ENCODE measurements at places on chromosomes 2 and 18.

DNA sequence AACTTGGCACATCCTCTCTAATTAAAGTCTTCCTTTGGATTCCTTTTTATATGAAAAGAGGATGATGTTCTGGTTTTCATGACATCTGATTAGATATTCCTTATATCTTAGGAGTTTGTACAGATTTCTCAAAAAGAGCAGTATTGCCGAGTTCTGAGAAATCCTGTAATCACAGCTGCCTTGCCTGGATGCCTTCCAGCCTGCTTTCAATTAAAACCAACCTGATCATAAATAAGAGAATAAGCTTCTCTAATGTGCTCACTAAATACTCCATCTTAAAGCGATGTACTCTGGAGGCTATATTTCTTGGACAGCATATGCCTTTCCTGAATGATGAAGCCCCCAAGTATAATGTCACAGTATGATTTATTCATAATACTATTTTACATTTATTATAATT lies 1203.8 kb upstream of the PIK3C3 start:
- DNase-seq = no peak

- DNase-seq = no peak
Measured at GRCh38 chr2:102453501-102453900, 19.5 kb upstream of the SLC9A4 start.

- DNase-seq = no peak
Measured at GRCh38 chr2:11073776-11074175, 81.5 kb upstream of the SLC66A3 start.

GRCh38 chr18:23986600-23987359 lies 27.8 kb upstream of the TTC39C start:
- no peak for DNase-seq

- no peak for DNase-seq
Measured at GRCh38 chr18:45157576-45157975, 457.7 kb upstream of the SLC14A2 start.

GRCh38 chr2:237426517-237426916 lies 12.6 kb upstream of the COL6A3 start:
- DNase-seq = no peak

GRCh38 chr18:74328206-74328605 lies 12.6 kb downstream of the C18orf63 start:
- DNase-seq = no peak

GRCh38 chr18:52130624-52131301 lies 209.2 kb upstream of the DCC start:
- DNase-seq = no peak

DNA sequence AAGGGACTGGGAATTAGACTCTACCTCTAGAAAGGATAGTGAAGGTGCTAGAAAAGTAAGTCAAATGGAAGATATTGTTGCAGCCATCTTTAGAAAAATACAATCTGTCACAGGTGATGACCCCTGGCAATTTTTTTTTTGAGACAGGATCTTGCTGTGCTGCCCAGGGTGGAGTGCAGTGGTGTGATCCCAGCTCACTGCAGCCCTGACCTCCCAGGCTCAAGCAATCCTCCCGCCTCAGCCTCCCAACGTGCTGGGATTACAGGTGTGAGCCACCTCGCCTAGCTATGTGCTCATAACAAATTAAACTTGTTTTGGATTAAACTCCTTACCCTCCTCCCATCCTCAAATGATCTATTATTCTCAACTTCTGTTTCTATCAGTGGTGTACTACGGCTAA lies 3.8 kb upstream of the GIGYF2 start:
- no peak for DNase-seq

DNA sequence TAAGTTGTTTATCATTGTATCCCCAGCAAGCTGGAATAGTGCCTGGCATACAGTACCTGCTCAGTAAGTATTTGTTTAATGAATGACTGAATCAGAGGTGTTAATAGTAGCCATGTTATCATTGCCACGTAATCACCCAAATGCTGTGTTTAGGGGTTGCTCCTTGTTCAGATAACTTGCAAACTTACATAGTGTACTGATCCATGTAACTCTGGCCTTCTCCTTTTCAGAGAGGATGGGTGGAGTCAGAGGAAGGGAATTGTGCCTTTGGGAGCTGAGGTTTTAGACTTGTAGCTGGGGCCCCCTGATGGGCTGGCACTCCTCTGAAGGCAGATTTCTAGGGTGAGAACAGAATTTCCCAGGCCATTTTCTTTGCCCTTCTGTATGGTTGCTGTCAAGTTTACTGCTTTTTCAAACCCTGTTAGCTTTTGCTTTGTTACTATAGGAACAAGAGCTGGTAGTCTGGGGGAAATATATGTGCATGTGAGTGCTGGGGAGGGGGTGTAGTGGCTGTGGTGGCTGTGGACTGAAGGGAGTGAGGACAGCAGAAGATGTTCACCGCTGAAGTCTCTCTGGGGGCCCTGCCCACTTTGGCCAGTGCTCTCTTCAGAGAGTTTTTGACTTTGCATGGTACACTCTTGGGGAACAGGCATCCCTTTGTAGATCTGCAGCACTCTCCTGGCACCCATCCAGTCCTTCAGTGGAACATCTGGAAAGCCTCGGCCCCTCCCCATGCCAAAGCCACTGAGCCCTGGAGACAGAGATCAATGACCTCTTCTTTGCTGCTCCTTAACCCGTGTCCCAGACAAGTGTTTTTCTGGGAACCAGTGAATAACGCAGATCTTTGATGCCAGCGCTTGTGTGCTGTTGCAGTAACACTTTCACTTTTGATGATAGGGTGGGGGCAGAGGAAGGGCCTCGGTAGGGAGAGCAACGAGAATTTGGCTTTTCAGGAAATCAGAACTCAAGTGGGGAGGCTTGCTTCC lies 209.0 kb downstream of the PRKCE start:
- DNase-seq = peak; percentile 50

DNA sequence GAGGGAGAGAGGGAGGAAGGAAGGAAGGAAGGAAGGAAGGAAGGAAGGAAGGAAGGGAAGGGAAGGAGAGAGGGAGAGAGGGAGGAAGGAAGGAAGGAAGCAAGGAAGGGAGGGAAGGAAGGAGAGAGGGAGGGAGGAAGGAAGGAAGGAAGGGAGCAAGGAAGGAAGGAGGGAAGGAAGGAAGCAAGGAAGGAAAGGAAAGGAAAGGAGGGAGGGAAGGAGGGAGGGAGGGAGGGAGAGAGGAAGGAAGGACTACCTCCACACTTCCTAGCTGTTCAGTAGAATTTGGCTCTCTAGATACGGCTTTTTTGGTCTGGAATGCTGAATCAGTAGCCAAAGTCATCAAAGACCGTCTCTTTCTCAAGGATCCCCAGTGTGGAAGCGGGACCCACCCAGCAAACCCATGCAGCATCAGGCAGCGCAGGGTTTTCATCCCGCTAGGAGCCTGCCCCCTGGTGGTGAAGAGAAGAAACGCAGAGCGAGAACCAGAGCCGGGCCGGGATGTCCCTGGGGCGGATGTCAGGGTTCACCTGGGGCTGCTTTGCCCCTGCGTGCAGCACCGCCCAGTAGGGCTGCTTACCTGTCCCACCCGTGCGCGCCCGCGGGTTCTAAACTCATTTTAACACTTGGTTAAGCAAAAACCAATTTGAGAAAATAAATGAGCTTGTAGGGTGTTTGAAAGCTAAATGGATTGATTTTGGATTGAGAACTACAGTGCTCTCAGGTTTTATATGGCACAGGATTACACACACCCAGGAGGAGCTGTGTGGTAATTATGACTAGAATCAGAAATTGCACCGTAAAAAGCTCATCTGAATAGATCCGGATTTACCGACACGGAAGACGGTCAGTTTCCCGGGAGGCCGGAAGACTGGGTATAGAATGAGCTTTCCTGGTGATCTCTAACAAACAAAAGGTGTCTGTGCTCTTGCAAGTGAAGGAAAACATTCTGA lies 48.1 kb upstream of the ARL4C start:
- DNase-seq = peak; percentile 10

GRCh38 chr2:186518945-186519344 lies 32.9 kb downstream of the ZC3H15 start:
- DNase-seq = no peak

DNA sequence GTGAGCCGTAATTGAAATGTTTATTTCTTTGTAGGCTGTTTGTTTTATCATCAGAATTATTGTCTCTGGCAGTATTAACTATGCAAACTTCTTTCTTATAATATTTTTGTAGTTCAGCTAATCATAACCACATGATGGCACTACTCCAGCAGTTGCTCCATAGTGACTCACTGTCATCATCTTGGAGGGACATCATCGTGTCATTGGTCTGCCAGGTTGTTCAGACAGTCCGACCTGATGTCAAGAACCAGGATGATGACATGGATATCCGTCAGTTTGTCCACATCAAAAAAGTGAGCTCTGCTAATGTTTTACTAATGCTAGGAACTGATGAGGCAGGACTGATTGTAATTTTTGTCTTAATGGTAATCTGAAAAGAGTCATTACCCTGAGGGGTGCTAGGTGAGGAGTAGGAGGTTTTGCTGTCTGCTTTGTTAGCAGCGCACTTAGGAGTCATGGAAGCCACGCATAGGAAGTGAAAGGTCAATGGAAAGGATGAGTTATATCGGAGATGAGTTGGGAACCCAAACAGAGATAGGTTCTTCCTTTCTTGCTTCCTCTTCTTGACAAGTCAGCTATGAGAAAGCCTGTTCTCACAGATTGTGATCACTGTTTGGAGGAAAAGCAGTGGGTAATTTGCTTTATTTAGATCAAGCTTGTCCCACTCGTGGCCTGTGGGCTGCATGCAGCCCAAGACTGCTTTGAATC lies 49.2 kb downstream of the PIKFYVE start:
- DNase-seq = no peak

- DNase-seq = no peak
Measured at GRCh38 chr18:44048846-44049245, 631.8 kb upstream of the SETBP1 start.

DNA sequence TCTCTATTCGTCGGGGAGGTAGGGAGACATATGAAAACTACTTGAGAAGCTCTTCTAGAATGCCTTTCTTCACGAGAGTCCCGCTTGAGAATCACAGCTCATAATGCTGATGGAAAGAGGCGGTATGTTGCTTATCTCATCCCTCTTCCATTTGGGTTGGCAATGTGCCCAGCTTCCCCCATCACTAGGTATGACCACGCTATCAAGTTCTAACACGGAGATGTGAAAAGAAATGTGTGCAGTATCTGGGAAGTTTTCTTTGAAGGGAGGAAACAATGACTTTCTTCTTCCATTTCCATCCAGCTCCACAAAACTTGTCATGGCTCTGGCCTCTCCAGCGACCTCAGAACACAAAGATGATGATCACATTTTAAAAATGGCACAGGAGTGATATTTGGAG lies 742.4 kb downstream of the DCDC2C start:
- DNase-seq = no peak

DNA sequence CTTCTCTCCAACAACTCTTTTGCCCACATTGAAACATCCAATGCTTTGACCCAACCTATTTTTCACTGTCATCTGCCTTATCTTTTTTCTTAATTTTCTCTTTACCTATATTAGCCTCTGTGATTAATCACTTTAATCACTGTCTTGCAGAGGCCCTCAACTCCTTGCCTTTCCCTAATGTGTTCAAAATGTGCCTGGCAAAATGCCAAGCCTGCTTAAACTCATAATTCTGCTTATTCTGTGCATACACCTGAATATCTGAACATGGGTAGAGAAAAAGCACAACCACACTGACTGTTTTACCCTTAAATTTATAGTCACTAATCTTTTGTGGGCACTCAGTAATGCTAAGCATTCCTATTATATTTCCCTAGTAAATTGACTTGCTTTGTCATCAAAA lies 63.0 kb upstream of the GALNT13 start:
- DNase-seq = no peak

DNA sequence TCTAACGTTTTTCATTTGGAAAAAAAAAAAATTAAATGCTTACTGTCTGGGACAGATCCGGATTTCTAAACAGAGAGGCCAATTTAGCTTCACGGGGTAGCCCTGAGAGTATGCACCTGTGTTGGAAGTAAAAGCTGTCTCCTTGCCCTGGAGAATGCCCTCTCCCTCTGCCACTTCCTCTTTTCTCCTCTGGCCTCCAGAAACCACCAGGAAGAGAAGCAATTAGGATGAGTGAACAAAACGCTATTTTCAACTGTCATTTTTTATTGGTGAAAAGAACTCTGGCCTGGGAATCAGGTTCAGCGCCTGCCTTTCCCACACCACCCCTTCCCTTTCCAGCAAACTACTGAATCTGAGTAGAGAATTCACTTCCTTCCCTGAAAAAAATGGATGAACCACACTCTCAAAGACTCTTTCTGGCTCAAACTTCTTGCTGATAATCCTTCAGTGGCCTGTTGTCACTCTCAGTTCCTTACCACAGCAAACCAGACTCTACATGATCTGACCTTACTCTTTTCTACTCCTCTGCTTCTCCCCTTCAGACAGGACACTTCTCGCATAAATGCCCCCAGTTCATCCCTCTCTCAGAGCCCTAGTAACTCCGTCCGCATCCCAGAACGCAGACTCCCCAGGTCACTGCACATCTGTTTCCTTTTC lies 29.8 kb downstream of the KLF7 start:
- no peak for DNase-seq

- no peak for DNase-seq
Measured at GRCh38 chr2:222424276-222424728, at the start of gene SGPP2. Gene SGPP2, plus strand, starts transcription at chr2:222424543. Its CDS starts 60 bp downstream, at chr2:222424603.

GRCh38 chr2:219567791-219568361 lies 3.5 kb downstream of the OBSL1 start:
- DNase-seq = no peak

GRCh38 chr18:2173486-2173885 lies 397.8 kb downstream of the METTL4 start:
- no peak for DNase-seq

- no peak for DNase-seq
Measured at GRCh38 chr2:56985609-56986008, 801.8 kb downstream of the CCDC85A start.

GRCh38 chr2:39379643-39380524 lies 57.2 kb downstream of the MAP4K3 start:
- no peak for DNase-seq

DNA sequence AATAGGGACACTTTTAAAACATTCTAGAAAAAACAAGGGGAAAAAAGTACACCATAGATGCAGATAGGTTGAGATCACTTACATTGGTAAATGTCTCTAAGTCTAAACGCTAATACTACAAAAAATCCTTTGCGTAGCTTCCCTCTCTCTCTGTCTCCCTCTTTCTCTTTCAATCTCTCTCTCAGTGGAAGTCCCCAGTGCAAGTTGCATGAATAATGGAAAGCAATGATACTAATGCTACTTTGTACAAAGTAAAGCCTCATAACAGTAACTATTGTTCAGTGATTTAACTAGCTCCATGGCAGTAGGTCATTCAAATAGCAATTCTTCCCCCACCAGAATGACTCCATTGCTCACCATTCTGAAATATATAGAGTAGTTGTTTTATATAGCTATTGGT lies 12.8 kb downstream of the MEIS1 start:
- no peak for DNase-seq

DNA sequence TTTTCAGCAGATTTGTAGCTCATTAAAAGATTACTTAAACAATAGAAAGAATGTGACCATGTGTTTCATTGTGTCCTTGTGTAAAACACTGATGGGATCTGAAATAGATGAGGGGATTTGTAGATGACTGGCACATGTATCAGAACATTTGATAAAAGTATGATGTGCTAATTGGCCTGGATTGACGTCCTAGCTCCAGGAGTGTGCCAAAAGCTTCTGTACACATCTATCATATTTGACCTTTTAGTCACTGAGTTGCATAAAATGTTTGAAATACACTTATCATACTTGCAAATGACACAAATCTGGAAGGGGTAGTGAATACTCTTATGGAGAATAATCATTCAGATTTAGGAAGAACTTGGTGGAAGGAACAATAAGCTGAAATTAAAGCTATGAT lies 778.5 kb downstream of the ERBB4 start:
- DNase-seq = no peak

All from DMS 273 treated with DMSO at 0.1 percent for 48 hours (cell line).